ENCODE measurements at places on chromosomes 12 and 14.

- DNase-seq: no peak
Measured at GRCh38 chr12:72699362-72699761, 427.2 kb downstream of the TRHDE start.

DNA sequence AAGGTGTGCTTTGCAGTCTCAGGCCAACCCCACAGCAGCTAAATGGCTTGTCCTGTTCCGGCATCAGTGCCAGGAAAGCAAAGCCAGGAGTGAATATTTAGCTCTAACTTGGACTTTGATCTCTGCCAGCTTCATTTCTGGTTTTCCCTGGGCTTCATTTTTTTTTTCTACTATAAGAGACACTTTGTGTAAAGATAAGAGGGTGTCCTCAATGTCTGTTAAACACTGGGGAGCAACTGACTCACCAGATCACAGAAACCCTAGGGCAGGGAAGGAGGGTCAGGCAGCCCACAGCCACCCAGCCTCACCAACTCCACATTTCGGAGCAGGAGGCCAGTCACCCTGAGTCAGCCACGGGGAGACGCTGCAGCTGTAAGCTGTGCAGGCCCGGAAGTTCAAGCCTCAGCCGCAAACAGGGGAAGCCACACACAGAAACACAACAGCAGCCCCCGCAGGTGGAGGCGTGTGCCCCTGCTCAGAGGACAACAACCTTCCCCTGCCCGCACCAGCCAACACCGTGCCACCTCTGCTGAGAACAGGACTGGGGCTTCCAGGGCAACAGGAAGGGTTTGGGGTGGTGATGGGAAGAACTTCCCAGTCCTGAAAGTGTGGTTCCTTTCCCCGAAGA, 6.3 kb downstream of the TNFRSF1A start:
- DNase-seq: peak; percentile 83

DNA sequence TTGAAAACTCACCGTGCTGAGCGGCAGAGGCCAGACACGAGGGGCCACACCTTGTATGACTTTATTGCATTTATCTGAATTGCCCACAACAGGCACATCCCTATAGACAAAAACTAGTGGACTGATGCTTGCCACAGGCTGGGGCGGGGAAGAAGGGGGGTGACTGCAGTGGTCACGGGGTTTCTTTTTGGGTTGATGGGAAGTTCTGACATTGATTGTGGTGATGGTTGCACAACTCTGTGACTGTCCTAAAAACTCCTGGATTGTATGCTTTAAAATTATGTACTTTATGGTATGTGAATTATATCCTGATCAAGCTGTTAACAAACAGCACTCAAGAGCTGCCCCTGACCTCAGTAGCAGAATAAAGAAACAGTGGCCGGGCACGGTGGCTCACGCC, 25.7 kb downstream of the DHX37 start:
- DNase-seq: no peak

GRCh38 chr14:63656194-63656593, 14.5 kb upstream of the WDR89 start:
- DNase-seq: no peak

DNA sequence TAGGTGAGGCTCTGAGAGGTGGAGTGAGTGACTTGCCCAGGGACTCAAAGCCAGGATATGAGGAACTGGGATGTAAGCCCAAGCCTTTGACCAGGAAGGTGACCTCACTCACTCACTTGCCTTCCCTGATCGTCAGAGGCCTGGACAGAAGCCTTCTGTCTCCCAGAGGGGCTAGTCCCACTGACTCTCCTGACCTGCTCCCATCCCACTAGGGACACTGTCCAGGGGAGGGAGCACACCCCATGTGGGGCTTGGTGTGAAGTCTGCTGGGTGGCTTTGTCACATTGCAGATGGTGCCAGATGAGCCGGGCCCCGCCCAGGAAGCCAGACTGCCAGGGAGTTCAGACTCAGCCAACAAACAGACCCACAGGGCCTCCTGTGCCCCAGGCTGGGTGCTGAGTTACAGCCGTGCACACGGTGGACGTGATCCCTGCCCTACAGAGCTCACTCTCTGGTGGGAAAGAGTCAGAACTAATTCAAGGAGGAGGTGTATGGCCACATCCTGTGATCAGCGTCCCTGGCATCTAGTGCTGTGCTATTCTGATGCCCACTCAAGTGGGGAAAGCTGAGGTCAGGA, 28.3 kb downstream of the MMAB start:
- DNase-seq: no peak

DNA sequence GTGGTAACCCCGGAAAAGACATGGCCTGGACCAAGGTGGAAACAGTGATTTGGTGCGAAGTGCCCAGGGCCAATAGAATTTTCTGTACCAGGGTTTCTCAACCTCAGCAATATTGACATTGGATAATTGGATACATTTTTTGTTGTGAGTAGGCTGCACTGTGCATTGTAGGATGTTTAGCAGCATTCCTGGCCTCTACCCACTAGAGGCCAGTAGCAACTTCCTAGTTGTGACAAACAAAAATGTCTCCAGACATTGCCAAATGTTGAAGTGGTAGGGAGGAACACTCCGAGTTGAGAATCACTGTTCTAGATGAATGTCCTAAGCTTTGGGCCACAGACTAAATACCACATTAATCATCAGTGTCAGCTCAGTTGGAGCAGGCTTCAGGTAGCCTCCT, 6.2 kb upstream of the CGRRF1 start:
- no peak for DNase-seq

- no peak for DNase-seq
Measured at GRCh38 chr14:75222208-75222701, 45.8 kb upstream of the TMED10 start.

- DNase-seq: no peak
Measured at GRCh38 chr14:96062506-96062905, 23.3 kb downstream of the C14orf132 start.

DNA sequence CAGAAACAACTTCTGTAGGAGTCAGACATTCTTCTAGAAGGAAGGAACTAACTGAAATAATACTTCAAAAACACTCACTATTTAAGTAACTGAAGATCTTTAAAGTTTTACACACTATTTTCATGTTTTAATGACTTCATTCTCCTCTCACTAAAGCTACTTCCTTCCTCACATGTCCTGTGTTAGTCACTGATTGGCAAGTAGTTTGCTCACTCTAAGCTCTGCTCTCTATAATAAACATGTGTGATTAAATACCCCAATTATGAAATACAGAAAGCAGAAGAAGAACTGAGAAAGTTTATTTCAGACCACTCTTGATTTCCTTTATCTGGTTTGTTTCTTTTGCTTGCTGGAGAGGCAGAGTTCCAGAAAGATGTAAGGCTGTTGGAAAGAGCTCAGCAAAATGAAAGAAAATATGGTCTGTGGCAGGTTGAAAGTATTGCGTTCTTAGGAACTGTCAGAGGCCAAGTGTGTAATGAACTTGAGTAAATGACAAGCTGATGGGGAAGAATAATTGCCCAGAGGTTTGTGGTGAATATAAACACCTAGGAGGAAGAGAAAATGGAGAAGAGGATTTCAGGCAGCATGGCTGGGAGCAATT, 522.0 kb upstream of the SEL1L start:
- DNase-seq: no peak

Measured in stimulated activated naive CD8-positive, alpha-beta T cell treated with anti-CD3 and anti-CD28 coated beads, Interleukin-15, amount 100 ng/mL, for 72 hours (primary cell).